Erythroblast (primary cell): ENCODE measurements at places on chromosomes 2 and 18.

DNA sequence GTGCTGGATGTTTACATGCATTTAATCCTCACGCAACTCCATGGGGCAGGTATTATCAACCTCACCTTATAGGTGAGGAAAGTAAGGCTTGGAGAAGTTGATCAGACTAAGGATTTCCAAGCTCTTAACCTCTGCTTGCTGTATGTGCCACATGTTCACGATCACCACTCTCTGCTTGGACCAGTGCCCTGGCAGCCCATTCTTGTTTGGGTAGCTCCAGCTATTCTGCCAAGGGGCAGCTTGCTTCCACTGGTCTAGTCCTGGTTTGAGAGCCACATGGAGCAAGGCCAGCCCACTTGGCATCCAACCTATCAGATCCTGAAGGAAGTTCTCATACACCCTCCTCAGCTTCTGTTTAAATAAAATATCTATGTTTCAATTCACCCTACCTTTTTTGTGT is 14.3 kb downstream of the PLB1 start:
- DNase-seq = no peak

DNA sequence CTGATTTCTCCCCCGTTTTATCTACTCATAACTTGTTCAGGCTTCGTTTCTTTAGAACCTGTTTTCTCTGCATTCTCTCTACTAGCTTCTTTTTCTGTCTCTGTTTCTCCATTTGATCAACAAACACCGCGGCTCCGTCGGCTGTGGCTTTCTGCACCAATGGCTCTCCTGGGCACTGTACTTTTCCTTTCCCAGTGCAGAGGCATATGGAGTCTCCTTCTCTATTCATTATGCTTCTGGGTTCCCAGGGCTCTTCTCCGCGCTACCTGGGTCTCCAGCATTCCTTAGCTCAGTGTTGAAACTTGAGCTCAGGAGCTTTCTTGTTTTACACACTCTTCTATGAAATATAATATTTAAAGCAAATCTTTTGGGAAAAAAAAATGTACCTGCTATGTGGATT is 196.6 kb upstream of the SOX11 start:
- DNase-seq = no peak

- DNase-seq = no peak
Observed at GRCh38 chr2:215751911-215752272, 261.5 kb downstream of the MREG start.

GRCh38 chr18:79797518-79798345 is at the start of gene KCNG2:
TSS of gene KCNG2 (plus strand) at chr18:79797938. CDS start at chr18:79863668, 65,730 bp downstream.
- peak; percentile 51 for DNase-seq

- no peak for DNase-seq
Observed at GRCh38 chr2:103166456-103167324, 404.9 kb downstream of the TMEM182 start.

DNA sequence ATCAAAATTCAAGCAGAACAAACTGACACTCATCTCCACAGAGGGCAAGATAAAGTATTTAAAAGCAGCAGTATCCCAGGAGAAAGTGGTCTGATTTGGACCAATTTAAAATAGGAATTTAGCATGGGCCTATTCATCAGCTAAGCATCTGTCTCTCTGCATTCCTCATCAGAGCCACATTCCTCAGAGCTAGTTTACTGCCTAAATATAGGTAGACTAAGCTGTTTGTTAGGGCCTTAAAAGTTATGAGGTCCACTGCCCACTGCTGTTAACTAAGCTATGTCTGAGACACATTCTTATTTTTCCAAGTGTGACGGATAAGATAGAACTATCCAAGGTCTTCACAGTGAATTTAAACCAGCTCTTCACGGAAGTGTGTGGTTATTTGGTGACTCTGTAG is 17.6 kb downstream of the NEB start:
- no peak for DNase-seq

DNA sequence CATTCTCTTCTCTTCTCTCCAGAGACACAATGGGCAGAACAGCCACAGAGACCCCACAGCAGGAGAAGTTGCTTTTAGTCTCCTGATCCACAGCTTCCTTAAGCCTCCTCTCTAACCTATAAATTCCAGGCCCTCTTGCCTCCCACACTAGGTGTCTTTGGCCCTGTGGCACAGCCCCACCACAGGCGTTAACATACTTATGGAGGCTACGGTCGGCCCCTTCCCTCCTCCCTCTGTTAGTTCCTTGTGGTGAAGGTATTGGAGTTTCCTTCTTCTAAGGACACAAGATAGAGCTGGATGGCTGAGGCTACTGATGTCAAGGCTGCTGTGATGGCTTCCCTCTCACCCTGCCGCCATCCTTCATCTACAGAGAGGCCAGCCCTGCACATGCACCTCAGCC is 123.5 kb upstream of the ACAA2 start:
- DNase-seq = no peak

DNA sequence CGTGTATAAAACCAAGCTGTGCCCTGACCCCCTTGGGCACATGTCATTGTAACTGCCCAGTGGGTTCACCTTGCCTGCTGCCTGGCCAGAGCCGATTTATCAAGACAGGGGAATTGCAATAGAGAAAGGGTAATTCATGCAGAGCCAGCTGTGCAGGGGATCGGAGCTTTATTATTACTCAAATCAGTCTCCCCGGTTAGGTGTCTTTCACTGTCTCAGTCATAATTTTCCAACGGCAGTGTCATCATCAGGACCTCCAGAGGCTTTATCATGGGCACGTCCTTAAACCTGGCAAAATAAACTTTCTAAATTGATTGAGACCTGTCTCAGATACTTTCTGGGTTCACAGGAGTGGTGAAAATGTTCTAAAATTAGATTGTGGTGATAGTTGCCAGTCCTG is 29.6 kb upstream of the PGAP1 start:
- DNase-seq = no peak

GRCh38 chr2:100940766-100941645 is 61.1 kb upstream of the RPL31 start:
- no peak for DNase-seq

DNA sequence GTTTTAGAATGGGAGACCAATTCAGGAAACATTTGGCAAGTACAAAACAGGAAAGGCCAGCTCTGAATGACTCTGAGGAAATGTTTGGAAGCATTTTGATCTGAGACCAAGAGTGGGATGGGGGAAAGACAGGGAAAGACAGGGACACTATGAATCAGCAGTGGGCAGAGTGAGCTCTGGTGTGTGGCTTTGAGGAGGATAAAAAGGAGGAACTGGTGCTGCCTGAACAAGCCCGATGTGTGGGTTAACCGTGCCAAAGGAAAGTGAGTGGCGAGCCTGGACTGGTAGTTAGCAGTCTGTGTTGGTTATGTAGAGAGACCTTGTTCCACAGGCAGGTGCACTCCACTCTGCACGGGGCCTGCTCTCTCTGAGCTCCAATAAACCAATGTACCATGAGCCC is 5.3 kb downstream of the MFSD6 start:
- no peak for DNase-seq

DNA sequence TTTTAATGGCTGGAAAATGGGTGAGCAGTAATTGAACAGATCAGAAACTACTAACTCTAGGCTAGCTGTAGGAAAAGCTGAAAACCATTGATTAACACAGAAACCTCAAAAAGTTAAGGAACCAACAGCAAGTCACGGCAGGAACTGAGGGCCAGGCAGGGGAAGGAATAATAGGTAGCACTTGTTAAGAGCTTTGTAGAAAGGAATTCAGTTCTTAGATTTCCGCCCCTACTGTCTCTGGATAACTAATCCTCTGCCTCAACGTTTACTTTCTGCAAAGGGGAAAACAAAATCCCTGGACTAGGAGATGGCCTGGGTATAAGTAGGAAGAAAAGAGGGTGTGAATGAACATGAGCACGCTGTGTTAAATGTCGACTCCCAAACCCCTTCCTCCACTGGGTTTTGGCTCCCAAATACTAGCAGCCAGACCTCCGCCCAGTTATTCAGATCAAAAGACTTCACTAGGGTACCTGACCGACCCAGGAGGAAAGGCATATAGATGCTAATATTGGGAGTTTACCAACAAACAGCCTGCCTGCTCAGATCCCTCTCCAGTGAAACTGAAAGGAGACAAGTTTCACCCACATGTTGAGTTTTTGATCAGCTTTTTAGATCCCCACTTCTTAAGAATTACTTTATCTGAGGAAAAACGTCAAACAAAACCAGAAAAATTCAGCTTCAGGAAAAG is 12.4 kb downstream of the SMAD2 start:
- no peak for DNase-seq

DNA sequence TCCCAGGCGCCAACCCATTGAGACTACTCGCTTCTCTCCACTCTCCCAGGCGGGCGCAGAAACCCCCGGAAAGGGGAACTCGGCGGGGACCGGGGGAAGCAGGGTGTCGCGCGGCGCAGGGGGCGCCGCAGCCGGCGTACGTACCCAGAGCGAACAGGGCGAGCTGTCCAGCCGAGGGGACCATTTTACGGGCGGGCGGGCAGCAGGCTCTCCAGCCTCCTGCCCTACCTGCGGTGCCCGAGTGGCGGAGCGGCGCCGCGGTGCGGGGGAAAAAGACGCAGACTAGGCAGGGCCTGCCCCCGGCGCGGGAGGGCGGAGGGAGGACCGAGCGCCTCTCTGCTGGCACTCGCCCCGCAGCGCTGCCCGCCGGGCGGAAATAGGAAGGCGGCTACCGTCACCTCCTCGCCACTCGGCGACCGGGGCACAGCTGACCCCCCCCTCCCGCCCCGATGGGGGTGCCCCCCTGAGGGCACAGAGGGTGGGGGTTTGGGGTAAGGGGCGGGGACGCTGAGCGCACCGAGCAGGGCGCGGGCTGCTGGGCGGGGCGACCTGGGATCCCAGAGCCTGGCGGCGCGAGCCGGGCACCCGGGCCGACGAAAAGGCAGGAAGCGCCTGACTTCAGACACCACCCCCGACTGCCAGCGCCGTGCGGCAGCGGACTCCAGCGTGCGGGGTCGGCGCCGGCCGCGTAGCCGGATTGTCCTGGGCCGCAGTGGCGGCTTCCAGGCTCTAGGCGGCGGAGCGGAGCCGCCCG is at the start of gene TGFA:
Gene TGFA (minus strand): TSS at position 243 of the 754 bp plus-strand sequence. CDS start 59 bp downstream, at position 184.
- DNase-seq = peak; percentile 50
